ENCODE measurements at places on chromosomes 13 and 19.

GRCh38 chr19:18865106-18865972 is 30.6 kb downstream of the CERS1 start:
- no peak for DNase-seq

- no peak for DNase-seq
Measured at GRCh38 chr13:48773531-48774275, 120.0 kb downstream of the CYSLTR2 start.

- no peak for DNase-seq
Measured at GRCh38 chr19:1062387-1063029, 4.5 kb upstream of the ARHGAP45 start.

DNA sequence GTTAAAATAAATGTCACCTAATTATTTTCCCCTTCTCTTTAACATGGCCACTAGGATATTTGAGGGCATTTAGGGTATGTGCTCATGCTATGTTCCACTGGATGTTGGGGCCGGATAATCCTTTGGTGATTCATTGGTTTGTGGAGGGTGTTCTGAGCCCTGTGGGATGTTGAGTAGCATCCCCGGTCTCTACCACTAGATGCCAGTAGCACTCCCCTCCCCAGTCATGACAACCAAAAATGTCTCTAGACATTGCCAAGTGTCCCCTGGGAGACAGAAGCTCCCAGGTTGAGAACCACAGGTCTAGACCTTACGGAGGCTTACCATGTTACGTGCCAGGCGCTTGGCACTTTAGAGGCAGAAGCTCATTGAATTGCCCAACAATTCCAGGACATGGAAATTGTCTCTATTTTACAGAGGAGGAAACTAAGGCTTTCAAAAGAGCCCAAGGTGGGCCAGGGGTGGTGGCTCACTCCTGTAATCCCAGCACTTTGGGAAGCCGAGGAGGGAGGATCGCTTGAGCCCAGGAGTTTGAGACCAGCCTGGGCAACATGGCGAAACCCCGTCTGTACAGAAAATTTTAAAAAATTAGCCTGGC is 14.1 kb downstream of the SHANK1 start:
- DNase-seq = no peak

DNA sequence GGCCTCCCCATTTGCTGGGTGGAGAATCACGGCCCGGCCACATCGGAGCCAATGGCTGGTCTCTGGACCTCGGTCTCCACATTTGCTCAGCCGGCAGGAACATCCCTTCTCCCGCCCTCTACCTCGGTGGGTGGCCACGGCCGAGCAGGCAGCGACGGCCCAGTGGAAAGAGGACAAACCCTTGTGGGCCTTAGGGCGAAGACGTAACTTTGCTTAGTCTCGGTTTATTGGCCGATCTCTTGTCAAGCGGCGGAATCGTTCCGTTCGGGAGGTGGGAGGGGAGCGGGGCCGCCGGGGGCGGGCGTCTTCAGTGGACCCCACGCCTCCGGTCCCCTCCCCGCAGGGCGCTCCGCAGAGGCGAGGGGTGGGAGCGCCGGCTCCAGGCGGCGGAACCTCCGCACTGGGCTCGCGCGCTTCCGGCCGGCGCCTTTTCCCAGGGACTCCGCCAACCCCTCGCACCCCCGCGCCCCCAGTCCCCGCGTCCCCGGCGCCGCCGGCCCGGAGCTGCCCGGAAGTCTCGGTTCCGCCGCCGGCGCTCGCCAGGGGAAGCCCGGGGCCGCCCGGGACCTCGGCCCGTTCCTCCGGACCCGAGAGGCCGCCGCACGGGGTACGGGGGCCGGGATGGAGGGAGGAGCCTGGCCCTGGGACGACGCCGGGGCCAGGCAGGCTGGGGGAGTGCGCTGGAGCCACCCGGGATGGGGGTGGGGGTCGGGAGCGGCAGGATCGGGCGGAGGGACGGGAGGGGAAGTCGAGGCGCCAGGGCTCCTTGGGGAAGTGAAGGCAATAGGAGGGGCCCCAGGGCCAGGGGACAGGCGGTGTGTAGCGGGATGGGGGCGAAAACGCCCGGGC is at the start of gene ZNF580:
Gene ZNF580 (plus strand): TSS at position 426 of the 849 bp plus-strand sequence. CDS start 1,507 bp downstream, outside the sequence.
- peak; percentile 40 for DNase-seq

DNA sequence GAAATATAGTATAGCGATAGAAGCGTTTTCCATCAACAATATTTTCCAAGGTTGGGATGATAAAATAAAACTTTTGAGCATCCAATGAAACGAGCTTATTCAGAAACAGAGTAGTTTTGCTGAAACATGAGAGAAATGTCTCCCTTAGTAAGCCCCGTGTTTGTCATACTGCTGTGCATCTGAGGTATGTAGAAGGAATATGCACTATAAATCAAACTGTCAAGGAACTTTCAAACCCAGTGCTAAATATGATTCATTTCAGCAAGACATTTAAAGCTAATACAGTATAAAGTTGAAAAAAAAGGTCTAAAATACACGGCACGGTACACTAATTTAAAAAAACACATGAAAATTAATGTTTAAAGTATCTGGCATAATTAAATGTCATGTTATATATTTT is 546.2 kb downstream of the SLITRK5 start:
- DNase-seq = no peak

DNA sequence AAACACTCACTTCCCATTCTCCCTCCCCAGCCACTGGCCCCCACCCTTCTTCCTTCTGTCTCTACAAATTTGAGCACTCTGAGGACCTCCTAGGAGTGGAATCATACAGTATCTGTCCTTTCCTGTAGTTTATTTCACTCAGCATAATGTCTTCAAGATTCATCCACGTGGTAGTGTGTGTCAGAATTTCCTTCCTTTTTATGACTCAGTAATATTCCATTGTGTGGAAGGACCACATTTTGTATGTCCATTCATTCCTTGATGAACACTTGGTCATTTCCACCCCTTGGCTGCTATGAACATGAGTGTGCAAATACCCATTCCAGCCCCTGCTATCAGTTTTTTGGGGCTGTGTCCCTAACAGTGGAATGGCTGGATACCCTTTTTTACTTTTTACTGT is 9.8 kb downstream of the KLF2 start:
- DNase-seq = no peak

DNA sequence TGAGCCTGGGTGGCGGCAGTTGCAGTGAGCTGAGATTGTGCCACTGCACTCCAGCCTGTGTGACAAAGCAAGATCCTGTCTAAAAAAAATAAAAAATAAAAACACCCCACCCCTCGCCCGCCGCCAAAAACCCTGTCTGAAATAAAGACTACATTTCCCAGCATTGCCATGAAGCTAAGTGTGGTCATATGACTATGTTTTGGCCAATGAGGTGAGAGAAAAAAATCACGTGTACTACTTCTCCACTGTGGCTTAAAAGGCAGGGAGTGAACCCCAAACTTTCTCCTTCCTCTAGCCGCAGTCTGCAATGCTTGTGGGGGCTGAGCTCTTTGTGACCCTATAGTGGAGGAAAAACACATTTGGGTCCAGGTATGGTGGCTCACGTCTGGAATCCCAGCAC is 54.9 kb downstream of the COLGALT1 start:
- DNase-seq = no peak

GRCh38 chr13:22027566-22027965 is 356.7 kb downstream of the FGF9 start:
- no peak for DNase-seq

GRCh38 chr13:101706651-101707050 is 254.2 kb downstream of the ITGBL1 start:
- DNase-seq = peak; percentile 26

- DNase-seq = no peak
Measured at GRCh38 chr19:51375504-51376221, 3.2 kb upstream of the NKG7 start.

GRCh38 chr13:74423434-74423833 is 289.2 kb upstream of the KLF12 start:
- DNase-seq = no peak

GRCh38 chr19:23436318-23436717 is 41.0 kb upstream of the ZNF91 start:
- no peak for DNase-seq

DNA sequence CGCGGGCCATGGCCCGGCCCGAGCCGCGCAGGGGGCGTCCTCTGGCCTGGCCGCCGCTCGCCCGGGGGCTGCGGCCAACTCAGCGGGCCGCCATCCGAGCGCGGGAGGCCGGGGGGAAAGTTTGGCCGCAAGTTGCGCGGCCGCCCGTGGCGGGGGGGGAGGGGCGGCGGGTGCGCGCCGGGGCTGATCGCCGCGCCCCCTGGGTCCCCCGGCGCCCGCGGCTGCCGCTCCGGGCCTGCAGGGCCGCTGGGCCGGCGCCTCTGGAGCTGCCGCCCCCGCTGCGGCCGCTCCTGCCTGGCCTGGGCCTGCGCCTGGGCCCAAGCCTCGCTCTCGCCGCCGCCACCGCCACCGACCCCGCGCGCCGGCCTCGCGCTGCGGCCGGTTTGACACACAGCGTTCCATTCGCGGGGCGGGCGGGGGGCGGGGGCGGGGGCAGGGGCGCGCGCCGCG is at the start of gene NR2F6:
Gene NR2F6 (minus strand): TSS at position 385 of the 450 bp plus-strand sequence. CDS start 699 bp downstream, outside the sequence.
- no peak for DNase-seq

DNA sequence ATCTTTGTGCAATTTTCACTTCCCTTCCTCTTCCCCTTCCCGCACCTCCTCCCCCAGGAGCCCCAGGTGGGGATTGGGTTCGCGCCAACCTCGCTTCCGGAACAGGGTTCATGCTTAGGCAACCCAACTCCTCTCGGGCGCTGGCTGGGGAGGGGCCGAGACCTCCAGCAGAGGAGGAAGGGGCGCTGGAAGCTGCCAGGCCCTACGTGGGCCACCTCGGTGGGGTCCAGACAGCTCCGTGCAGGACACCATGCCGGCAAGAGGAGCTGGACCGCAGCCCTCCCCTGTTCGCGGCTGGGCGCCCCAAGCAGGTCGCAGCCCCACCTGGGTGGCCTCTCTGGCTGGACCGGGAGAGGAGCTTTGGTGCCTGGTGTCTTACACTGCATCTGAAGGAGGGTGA is 91.1 kb downstream of the SPACA7 start:
- DNase-seq = no peak

DNA sequence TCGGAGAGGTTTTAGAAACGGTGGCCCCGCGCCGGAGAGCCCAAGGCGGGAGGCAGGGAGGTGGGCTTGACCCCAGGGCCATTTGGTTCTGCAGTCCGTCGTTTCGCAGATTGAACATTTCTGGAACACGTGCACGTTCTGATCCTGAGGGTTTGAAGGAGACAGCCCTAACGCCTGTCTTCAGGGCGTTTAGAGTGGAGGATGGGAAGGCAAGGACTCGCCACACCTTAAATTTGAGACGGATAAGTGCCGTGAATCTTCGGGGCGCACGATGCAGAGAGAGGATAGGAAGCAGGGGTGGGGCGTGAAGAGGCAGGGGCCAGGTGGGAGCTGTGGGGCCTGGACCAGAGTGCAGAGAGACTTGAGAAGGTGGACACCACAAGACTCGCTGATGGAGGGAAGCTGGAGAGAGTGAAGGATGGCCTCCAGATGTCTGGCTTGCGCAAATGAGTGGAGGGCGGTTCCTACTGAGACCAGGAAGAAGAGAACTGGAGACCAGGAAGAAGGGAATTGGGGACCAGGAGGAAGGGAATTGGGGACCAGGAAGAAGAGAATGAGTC is 804 bp upstream of the MIER2 start:
- no peak for DNase-seq

DNA sequence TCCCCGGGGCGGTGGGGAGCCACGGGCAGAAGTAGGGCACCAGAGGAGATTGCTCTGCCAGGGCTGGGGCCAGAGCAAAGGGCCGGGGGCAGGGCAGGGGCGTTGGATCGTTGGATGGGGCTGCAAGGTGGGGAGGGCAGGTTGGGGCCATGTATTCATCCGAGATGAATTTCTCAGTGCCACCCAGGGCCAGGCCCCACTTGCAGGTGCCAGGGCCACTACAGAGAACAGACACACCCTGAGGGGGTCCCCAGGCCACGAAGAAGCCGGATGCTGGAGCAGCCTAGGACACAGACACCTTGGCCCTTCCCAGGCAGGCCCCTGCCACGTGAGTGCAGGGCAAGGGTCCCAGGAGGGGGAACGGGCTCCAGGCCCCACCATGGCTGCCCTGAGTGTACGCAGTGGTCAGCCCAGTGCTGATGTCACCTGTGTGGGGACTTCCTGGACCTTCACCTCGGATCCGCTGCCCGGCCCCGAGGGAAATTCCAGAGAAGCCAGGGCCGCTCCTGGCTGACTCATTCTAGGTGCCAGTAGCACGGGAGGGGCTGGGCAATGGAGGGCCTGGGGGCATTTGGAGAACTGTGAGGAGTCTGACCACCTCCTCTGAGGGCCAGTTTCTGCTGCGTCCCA is 9.6 kb upstream of the SBNO2 start:
- DNase-seq = no peak

GRCh38 chr13:29319451-29319850 is 276.0 kb downstream of the SLC7A1 start:
- no peak for DNase-seq

GRCh38 chr13:34667286-34668218 is 274.5 kb upstream of the NBEA start:
- DNase-seq = no peak

GRCh38 chr13:109904218-109904617 is 117.8 kb upstream of the IRS2 start:
- no peak for DNase-seq

GRCh38 chr19:47075941-47076340 is 27.5 kb upstream of the TMEM160 start:
- no peak for DNase-seq

- DNase-seq = no peak
Measured at GRCh38 chr13:97934590-97934989, 18.9 kb upstream of the IPO5 start.

DNA sequence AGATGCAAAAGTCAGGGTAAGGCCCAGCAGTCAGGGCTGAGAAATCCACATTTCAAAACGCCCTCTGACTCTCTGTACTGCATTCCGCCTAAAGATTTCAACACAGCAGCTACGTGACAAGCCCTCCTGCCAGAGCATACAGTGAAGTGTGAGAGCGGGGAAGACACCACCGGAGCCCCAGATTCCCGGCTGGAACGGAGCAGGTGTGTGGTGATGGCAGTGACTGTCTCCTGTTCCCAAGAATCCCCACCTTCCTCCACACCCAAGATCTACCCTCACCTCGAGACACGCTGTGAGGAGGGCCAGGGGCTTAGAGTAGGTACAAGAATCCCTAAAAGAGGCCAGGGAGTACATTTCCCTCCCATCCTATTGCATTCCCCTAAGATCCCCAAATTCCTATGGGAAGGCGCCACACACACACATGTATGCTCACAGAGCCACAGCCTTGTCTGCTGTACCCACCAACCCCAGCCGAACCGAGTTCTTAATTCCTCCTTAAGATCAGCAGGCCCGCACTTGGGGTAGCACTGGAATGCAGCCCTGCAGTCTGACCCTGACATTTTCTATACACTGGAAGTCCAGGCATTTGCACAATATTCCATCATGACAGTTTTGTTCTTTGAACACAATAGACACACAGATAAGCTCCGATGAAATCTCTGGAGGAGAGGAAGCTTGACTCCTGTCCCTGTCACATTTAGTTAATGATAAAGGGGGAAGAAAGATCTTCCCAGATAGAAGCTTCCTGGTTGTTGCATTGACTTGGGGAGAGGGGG is 102.9 kb downstream of the FOXO1 start:
- no peak for DNase-seq

DNA sequence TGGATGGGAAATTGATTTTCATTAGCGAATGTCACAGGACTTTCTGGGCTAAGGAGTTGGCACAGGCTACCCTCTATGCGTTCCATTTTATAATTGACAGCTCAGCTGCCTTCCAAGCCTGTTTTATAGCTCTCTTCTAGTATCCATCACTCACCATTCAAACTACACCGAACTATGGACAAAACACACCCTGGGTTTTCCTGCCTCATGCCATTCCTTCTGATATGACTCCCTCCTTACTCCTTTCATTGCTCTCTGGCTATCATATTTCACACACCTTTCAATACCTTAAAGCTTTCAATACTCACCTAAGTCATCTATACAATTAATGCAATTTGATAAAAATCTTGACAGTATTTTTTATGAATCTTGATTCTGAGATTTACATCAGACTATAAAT is 181.3 kb downstream of the RAP2A start:
- no peak for DNase-seq

GRCh38 chr13:90838317-90838960 is 509.0 kb upstream of the MIR17HG start:
- no peak for DNase-seq
